Esophagus muscularis mucosa (tissue), 4 donors: ENCODE measurements at places on chromosomes 16 and 17. TPM values are rescaled to one million over a fixed set of nuclear protein-coding genes. Genes with fewer than 3 reads are reported as not detected.

GRCh38 chr17:35081638-35082037 lies 18.1 kb upstream of the RFFL start:
- peak overlapping the region; percentile 17 for H3K27ac ChIP-seq
- DNase-seq = no peak
- H3K4me3 ChIP-seq = no peak overlapping the region
- H3K27me3 ChIP-seq = no peaks in the 10 kb centered on the region

GRCh38 chr16:28967156-28967555 lies 7.4 kb upstream of the SPNS1 start:
- no peak for DNase-seq
- peaks cover 40% of the 10 kb centered on the region for H3K36me3 ChIP-seq
- no peaks in the 10 kb centered on the region for H3K4me1 ChIP-seq
- no peak overlapping the region for H3K27ac ChIP-seq
- H3K27me3 ChIP-seq = no peaks in the 10 kb centered on the region

GRCh38 chr16:7709186-7709585 lies 376.5 kb downstream of the RBFOX1 start:
- DNase-seq = no peak
- H3K27me3 ChIP-seq = no peaks in the 10 kb centered on the region
- H3K4me1 ChIP-seq = no peaks in the 10 kb centered on the region
- no peak overlapping the region for H3K27ac ChIP-seq
- no peaks in the 10 kb centered on the region for H3K36me3 ChIP-seq
- no peak overlapping the region for H3K4me3 ChIP-seq

GRCh38 chr17:80101946-80102663 lies 724 bp downstream of the GAA start:
- H3K4me1 ChIP-seq = peaks cover 14% of the 10 kb centered on the region
- no peaks in the 10 kb centered on the region for H3K27me3 ChIP-seq
- peak overlapping the region; percentile 93 for H3K4me3 ChIP-seq
- peak overlapping the region; percentile 94 for H3K27ac ChIP-seq
- DNase-seq = no peak
- no peaks in the 10 kb centered on the region for H3K36me3 ChIP-seq

DNA sequence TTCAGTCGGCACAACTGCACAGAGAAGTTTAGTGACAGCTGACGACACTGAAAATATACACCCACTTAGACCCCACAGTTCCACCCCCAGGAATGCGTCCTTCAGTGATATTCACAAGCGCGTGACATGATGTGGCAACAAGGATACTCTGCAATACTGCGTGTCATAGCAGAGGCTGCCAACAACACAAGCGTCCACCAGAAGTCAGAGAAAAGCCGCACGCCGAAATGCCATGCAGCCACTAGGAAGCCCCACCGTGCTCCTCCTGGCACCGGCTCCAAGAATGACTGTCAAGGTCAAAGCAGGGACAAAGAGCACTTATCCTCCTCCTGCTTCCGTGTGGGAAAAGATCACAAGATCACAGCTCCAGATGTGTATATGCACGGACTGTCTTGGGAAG lies 3.5 kb downstream of the ATP2A3 start:
- H3K4me3 ChIP-seq = no peak overlapping the region
- no peaks in the 10 kb centered on the region for H3K36me3 ChIP-seq
- no peak for DNase-seq
- peaks cover 64% of the 10 kb centered on the region for H3K4me1 ChIP-seq

DNA sequence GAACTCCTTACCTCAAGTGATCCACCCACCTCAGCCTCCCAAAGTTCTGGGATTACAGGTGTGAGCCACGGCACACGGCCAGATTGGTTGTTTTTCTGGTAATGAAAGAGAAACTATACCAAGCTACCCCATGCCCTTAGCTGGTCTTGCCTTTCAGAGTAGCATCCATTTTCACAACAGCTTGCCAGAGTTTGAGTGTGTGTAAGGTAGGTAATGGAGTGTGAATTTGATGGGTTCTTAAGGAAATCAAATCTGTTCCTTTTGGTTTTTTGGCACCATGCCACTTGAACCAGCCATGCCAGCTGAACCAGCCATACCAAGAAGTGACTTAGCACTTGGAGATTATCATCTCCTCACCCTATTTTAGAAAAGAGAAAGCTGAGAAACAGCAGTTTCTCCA lies 5.1 kb downstream of the CALCOCO2 start:
- no peaks in the 10 kb centered on the region for H3K36me3 ChIP-seq
- DNase-seq = no peak
- H3K27ac ChIP-seq = peak overlapping the region; percentile 1
- H3K4me3 ChIP-seq = no peak overlapping the region
- no peaks in the 10 kb centered on the region for H3K27me3 ChIP-seq

DNA sequence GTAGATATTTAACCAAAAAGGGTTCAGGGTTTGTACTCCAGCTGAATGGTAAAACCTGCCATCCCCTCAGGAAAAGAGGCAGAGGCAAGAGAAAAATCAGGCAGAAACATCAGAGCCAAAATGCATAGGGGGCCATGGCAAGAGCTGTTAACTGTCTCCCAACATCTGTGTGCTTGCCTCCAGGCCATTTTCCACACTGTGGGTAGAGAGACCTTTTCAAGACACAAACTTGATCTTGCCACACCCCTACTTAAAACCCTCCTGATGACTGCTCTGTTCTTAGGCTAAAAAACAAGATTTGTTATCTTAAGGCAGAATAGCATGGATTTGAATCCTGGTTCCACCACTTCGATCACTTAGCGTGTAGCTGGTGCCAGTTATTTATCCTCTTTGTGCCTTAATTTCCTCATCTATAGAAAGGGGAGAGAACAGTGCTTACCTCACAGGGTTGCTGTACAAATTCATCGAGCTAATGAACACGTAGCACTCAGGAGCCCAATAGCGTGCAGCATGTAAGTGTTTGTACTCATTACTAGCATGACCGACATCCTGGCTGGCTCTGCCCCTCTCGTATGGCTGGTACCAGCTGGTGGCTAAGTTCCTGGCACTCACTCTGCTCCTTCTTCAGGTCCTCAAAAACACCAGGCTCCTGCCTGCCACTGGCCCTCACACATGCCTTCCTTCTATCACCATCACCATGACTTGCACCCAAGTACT lies 25.8 kb downstream of the STAT3 start:
- no peak for DNase-seq
- H3K4me1 ChIP-seq = peaks cover 90% of the 10 kb centered on the region
- no peaks in the 10 kb centered on the region for H3K36me3 ChIP-seq
- no peaks in the 10 kb centered on the region for H3K27me3 ChIP-seq

DNA sequence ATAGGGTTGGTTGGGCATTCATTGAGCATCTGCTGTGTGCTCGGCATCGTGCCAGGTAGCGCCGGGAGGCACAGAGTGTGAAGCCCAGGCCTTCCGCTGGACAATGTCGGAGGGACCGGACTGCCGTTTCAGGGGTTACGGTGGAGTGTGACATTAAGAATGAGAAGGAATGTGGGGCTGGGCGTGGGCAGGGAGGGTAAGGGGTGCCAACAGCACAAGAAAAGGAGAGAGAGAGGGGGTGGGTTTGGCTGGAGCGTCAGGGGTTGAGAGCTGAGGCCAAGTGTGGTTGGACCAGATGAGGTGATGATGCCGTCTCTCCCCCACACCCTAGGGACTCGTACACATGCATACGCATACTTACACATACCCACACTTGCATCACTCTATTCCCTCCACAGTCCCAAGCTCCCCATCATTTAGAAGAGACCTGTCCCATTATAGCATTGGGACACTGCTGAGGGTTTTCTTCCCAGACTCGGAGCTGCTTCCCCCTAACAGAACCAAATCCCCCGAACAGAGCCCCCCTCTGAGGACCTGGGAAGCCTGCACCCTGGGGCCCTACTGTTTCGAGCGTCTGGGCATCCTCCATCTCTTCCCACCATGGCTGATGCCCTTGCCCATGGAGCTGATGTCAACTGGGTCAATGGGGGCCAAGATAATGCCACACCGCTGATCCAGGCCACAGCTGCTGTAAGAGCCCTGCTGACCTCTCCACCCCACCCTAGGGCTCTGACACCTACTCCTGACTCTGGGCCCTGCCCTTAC lies 3.3 kb upstream of the KCTD11 start:
- H3K36me3 ChIP-seq = no peaks in the 10 kb centered on the region
- no peak overlapping the region for H3K27ac ChIP-seq
- H3K4me3 ChIP-seq = no peak overlapping the region
- no peak for DNase-seq
- no peaks in the 10 kb centered on the region for H3K27me3 ChIP-seq

DNA sequence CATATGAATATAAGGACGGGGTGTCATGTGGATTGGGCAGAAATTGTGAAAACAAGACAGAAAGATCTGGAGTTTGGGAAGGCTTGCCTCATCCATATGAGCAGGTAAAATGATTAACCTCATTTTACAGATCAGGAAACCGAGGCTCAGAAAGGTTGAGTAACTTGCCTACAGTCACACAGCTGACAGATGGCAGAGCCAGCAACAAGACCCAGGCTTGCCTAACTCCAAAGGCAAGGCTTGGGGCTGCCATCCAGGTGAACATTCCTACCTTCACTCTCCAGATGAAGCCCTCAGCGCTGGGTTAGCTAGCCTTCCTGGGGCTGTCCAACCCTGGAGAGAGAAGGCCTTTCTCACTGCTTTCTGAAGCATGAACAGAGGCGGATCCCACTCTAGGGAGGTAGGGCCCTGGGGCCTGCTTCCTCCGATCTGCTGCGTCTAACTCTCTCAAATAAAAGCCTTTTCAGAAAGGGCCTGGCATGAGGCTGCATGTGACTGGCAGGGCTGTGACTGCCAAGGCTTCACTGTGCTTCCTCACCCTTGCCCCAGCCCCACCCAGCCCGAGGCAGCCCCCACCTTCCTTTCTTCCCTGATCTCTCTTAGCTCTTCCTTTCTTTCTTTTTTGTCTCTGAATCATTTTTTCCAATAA lies 107.8 kb downstream of the GNAO1 start:
- no peak overlapping the region for H3K27ac ChIP-seq
- no peaks in the 10 kb centered on the region for H3K36me3 ChIP-seq
- no peak for DNase-seq
- H3K4me1 ChIP-seq = peaks cover 34% of the 10 kb centered on the region
- no peaks in the 10 kb centered on the region for H3K27me3 ChIP-seq

GRCh38 chr16:170788-171187 lies 1.9 kb upstream of the HBA2 start:
- no peak for DNase-seq
- H3K4me3 ChIP-seq = no peak overlapping the region
- peaks cover 54% of the 10 kb centered on the region for H3K27me3 ChIP-seq
- no peaks in the 10 kb centered on the region for H3K36me3 ChIP-seq

DNA sequence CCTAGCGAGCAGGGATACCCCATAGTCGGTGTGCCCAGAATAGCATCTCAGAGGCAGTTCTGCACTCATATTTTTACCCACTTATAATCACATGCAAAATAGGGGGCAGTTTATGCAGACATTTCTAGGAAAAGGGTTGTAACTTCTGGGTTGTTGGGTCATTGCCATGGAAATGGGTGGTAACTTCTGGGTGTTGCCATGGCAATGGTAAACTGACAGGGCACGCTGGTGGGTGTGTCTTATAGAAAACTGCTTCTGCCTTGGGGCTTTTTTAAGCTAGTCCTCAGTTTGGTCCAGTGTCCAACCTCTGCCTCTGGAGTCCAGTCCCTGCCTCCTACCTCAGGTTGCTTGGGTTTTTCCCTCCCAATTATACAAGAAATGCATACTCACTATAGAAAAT lies 7.4 kb upstream of the SPAG9 start:
- no peak overlapping the region for H3K4me3 ChIP-seq
- H3K27ac ChIP-seq = no peak overlapping the region
- H3K27me3 ChIP-seq = no peaks in the 10 kb centered on the region
- DNase-seq = no peak

DNA sequence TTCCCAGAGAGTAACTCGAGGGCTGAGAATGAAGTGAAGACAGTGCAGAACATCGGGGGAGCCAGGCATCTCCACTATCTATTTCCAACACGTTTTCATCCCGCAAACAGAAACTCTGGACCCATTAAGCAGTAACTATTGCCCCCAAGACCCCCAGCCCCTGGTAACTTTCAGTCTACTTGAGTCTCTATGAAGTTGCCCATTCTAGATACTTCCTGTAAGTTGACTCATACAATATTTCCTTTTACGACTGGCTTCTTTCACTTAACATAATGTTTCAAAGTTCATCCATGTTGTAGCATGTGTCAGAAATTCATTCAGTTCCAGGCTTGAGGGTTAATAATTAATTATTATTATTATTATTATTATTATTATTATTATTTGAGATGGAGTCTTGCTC lies 19.5 kb downstream of the MYO15B start:
- no peak for DNase-seq
- H3K4me1 ChIP-seq = peaks cover 9% of the 10 kb centered on the region
- H3K4me3 ChIP-seq = no peak overlapping the region
- no peaks in the 10 kb centered on the region for H3K27me3 ChIP-seq
- H3K27ac ChIP-seq = no peak overlapping the region
- peaks cover 37% of the 10 kb centered on the region for H3K36me3 ChIP-seq

- H3K27ac ChIP-seq = no peak overlapping the region
- no peaks in the 10 kb centered on the region for H3K4me1 ChIP-seq
- no peak for DNase-seq
- no peaks in the 10 kb centered on the region for H3K27me3 ChIP-seq
- no peak overlapping the region for H3K4me3 ChIP-seq
These were observed 24.4 kb downstream of the TBX4 start for GRCh38 chr17:61476476-61477203.

CDK5R1 gene
- total RNA-seq = 0.42 TPM

PPP4C gene
- total RNA-seq = 43.9 TPM

- no peak overlapping the region for H3K4me3 ChIP-seq
- H3K27me3 ChIP-seq = peaks cover 2% of the 10 kb centered on the region
- no peak overlapping the region for H3K27ac ChIP-seq
- H3K36me3 ChIP-seq = no peaks in the 10 kb centered on the region
- H3K4me1 ChIP-seq = no peaks in the 10 kb centered on the region
- no peak for DNase-seq
These were observed 6.1 kb downstream of the ZP2 start for GRCh38 chr16:21205303-21205702.

GRCh38 chr17:81040791-81041337 lies 5.9 kb downstream of the BAIAP2 start:
- H3K36me3 ChIP-seq = peaks cover 5% of the 10 kb centered on the region
- H3K27ac ChIP-seq = peak overlapping the region; percentile 20
- H3K4me3 ChIP-seq = no peak overlapping the region
- DNase-seq = no peak

DNA sequence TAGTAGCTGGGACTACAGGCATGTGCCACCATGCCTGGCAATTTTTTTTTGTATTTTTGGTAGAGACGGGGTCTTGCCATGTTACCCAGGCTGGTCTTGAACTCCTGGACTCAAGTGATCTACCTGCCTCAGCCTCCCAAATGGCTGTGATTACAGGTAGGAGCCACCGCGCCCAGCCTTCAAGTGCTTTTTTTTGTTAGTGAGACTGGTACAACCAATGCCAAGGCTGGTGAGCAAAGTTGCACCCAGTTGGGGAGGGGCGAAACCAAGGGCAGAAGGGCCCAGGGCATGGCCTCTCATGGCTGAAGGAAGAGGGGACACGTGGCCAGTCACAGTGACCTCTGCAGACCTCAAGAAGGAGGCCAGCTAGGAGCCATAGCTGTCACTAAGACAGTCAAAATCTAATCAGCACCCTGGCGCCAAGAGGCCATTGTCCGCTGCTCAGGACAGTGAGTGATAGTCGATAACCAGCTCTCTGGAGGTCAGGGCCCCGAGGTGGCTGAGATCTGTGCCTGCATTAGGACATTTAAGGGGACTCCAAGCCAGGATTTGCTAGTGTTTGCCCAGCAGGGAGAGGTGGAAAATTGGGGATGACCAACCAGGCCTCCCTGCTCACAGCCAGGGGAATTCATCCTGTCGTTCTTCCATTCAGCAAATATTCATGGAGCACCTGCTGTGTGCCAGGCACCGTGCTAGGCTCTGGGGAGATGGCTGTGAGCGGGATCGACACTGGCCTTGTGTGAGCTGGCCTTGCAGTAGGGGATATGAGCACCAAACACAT lies 10.2 kb downstream of the IL4R start:
- DNase-seq = no peak
- peaks cover 56% of the 10 kb centered on the region for H3K4me1 ChIP-seq
- peak overlapping the region; percentile 98 for H3K27ac ChIP-seq
- no peaks in the 10 kb centered on the region for H3K36me3 ChIP-seq
